Stimulated activated CD4-positive, alpha-beta T cell treated with anti-CD3 and anti-CD28 coated beads, Interleukin-1b, Interleukin-23, amount 100 ng/mL, for 1 hour (primary cell): ENCODE measurements at places on chromosomes 2 and 18.

DNA sequence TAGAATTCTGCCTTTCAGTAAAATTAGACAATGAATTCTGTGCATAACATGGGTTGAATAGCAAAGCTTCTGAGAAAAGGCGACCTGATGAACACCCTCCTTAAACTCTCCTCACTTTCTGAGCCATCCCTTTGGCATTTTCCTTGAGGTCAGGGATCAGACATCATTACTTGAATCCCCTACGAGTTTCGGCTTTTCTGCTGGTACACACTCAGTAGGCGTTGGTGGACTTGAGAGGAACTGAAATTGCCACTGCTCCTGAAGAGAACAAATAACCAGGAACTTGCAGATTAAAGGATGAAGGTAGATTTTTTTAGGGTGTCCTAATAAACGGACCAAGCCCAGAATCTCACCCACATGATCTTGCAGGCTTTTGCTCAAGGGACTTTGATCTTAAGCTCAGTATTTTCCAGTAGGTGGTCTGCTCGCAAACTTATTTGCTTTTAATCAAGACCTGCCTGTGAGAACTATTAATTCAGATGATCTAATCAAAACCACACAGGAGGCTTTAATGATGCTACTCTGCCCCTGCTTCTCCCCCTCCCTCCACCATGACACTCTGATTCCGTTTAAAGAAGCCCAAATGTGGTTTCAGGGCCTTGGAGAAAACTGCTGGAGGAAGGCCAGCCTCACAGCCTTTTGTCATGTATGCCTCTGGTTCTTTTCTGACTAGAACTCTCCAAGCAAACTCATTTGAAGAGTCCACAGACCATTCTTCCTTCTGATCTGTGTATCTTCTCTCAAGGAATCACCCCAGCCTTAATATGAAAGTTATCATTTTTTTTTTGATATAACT lies 124.9 kb downstream of the PRKCE start:
- DNase-seq = no peak

- DNase-seq = no peak
These were observed 236.6 kb downstream of the GPD2 start for GRCh38 chr2:156672556-156673332.

- no peak for DNase-seq
These were observed 53.5 kb upstream of the ID2 start for GRCh38 chr2:8628179-8628865.

DNA sequence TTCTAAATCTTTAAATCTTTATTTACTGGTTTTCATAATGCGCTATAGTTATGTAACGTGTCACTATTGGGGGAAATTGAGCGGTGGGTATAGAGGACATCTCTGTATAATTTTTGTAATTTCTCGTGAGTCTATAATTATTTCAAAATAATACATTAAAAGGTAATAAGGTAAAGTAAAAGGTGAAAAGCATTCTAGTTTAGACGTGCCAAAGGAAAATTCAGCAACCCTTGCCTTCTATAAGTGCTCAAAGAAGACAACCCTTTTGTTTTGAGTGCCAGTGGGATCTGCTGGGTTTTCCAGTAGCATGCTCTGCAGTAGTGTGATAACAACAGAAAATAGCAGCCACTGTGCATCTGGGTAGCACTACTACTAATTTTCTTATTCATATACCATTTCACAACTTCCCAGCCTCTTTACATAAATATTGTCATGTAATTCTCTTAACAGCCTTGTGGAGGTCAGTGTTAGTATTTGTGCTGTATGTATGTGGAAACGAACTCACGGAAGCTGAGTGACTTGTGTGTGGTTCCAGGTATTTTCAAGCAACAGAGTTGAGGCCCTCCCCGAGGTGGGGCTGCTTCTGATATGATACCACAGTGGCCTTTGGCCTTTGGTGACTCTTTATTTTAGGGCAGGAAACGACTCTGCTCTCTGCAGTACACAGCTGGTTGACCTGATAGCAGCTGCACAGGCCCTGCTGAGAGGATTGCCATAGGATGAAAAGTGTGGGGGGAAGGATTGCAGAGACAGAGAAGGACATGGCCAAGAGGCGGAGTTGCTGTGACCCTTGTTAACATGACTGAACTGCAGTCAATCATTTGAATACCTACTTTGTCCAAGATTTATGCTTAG lies 104.5 kb downstream of the TDRD15 start:
- DNase-seq = no peak

DNA sequence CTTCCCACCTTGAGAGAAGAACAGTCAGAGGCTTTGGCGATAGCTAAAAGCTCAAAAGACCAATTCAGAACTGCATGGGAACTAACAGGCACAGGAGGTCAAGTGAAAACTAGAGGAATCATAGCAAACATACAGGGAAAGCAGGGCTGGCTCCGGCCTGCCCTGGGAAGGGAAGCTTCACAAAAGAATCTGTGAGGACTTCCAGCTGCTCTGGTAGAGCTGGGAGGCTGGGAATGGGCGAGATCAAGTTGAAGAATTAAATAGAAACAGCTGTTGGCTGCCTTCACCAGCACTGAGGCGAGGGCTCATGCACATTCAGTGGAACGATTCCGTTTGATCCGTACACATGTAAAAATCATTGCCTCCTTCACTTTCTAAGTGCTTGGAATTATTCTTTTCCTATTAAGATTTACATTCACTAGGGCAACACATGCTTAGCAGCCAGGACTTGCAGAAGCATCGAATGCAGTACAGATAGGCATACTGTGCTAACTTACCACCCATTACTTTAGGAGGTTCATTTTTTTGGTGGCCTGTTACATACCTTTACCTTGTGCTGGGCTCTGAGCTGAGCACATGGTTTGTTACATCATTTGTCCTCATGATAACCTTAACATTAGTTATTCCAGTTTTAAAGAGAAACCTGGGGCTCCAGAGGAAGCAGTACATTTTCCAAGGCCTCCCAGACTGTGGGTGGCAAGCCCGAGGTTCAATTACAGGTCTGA lies 125.4 kb upstream of the RNF152 start:
- DNase-seq = no peak

DNA sequence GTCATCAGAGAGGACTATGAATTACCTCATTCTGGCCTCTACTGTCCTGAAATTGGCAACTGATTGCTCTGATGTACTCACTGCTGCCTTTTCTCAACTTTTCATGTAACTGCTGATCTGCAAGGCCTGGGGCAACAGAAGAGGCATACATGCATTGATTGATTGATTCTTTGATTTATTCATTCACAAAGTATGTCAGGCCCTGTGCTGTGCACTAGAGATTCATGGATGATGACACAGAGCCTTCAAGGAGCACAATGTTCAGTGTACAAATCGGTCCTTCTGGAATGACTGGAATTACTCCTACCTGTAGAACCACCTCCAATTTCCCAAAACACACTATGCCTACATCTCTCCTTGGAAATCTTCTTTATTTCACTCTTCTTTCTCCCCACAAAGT lies 111.3 kb downstream of the LRATD1 start:
- DNase-seq = no peak

- no peak for DNase-seq
These were observed 318.0 kb downstream of the MYCN start for GRCh38 chr2:16258350-16258749.

DNA sequence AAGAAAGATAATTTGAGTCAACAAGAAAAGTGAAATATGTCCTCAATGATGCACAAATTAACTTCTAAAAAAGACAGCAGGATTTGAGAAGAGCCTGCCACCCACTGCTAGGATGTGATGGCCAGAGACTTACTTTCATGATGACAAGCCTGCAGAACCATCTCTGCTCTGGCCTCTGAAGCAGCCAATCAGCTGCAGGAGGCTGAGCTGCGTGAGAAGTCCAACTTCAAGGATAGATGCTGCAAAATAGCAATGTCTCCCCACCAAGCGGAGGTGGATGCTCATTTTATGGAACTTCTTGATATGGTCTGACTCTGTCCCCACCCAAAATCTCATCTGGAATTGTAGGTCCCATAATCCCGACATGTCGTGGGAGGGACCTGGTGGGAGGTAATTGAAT lies 53.1 kb downstream of the CYRIA start:
- DNase-seq = no peak

DNA sequence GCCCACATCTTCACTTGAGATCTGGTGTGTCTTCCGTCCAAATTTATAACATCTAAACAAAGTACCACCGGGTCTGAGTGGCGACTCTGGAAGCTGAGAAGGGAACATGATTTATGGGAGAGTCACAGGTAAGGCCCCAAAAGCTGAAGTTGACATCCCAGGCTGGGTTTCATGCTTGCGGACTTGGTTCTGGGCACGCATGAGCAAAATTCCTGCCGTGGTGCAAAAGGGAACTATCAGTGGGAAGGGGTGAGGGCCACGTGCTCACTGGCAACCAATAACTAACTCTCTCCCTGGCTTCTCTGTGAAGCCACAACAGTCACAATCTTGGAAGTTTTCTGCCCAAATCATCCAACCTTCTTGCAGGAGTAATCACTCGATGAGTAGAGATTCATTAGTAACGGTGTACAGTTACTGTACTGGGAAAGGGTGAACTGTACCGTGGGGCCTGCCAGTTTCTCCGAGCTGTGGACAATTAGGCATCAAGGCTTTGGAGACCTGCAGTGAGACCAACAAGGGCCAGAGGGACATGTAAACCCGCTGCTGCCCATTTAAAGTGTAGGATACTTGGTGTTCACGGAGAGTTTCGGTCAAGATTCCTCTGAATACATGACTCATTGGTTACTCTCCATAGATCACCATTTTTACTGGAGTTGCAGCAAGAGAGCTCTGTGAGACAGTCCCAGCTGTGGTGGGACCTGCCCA lies 69.4 kb upstream of the ASB18 start:
- no peak for DNase-seq

- DNase-seq = no peak
These were observed 16.0 kb upstream of the ASXL2 start for GRCh38 chr2:25894135-25894830.

- DNase-seq = no peak
These were observed 48.8 kb downstream of the MAP3K20 start for GRCh38 chr2:173124441-173124840.

GRCh38 chr2:161170958-161171932 lies 11.0 kb downstream of the TANK start:
- DNase-seq = no peak

DNA sequence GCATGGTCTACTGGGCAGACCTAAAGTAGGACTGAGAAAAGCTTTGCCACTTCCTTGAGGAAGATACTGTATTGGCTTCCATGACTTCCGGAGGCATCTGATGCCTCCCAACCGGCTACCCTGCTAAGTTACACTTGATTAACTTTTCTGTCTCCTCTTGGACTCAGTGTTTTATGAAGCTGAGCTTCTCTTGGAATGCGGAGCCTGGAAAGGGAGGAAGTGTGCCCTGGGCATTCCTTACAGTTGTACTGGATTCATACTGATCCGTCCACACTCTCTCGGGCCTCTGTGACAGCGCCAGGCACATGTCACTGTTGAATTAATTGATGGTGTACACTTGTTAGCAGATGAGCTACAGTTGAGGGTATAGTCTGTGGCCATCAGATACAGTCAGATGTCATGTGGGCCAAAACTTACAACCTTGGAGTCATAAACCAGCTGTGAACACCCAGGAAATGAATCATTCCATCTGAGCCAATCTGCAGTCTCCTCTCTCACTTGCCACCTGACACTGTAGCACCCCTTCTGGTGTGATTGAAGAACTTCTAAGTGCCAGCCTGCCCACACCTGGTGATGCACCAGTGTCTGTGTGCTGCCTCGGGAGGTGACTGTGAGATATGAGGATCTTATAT lies 122.5 kb downstream of the FHOD3 start:
- DNase-seq = no peak

- no peak for DNase-seq
These were observed 105.0 kb upstream of the CDC42EP3 start for GRCh38 chr2:37776487-37776886.

DNA sequence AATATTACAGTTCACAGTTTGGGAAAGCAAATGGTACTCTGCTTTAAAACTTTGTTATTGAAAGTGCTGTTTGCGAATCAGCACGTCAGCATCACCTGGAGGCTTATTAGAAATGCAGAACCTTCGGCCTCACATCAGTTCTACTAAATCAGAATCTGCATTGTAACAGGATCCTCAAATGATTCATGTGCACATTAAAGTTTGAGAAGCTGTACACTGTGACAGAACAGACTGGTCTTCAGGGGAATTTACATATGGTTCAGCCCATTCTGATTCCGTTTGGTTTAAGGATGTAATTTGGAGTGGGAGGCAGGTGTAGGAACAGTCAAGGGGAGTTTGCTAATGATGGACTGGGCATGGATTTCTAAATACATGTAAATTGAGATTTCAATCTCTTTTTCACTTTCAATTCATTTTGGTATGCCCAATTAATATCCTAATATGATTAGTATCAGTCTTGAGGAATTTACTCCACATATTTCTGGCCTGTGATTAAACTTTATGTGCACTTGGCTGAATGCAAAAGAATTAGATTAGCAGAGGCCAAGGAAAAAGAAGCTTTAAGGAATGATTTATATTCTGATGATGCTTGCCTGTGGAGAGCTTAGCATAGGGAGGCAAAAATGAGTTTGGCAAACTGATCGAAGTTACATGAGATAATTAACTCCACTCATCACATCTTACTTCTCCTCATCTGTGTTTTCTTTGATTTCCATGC lies 248.8 kb downstream of the XIRP2 start:
- DNase-seq = no peak

- DNase-seq = no peak
These were observed 26.2 kb upstream of the PID1 start for GRCh38 chr2:229297247-229297646.

- DNase-seq = no peak
These were observed 91.2 kb upstream of the ARL4C start for GRCh38 chr2:234588054-234588430.

DNA sequence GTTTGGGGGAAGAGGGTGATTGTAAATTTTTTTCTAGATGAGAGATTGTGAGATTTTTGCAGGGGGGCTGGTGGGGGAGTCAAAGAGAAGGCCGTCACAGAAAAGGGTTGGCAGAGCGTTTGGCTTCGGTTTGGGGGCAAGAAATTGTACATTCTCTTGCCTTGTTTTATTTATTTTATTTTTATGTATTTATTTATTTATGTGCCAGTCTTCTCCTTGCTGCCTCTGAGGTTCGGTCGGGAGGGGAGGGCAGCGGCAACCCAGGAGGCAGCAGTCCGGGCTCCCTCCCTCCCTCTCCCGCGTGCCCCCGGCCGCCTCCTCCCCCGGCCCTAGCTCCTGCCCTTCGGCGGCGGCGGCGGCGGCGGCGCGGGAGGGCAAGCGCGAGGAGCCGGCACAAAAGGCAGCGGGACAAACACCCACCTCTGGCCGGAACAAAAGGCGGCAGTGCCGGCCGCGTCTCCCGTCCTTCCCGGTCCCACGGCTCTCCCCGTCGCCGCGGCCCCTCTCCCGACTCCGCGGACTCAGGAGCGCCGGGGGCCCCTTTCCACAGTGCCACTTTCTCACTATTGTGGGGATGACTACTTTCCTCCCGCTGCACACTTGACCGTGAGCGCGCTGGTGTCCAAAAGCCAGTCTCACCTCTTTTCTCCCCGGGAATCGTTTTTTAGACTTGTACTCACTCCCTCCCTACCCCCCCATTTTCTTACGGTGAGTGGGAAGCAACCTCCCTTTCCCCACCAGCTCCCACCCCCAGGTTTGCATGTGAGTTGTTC lies 1.2 kb downstream of the BCL11A start:
- no peak for DNase-seq
